ENCODE measurements at places on chromosomes 13 and 19. TPM values are rescaled to one million over a fixed set of nuclear protein-coding genes. Genes with fewer than 3 reads are reported as not detected.

ZNF99 gene
- total RNA-seq: 1.3 TPM

VSTM1 gene
- not detected for total RNA-seq

VSTM2B gene
- 9.6 TPM for total RNA-seq

NXNL1 gene
- total RNA-seq: 3.6 TPM

Data from camera-type eye (tissue), 1 donor.